PC-3 (cell line): ENCODE measurements at places on chromosomes 5 and 9. TPM values are rescaled to one million over a fixed set of nuclear protein-coding genes. Genes with fewer than 3 reads are reported as not detected.

- no peak for DNase-seq
Observed at GRCh38 chr5:140977003-140977402, 10.7 kb downstream of the PCDHAC2 start.

DNA sequence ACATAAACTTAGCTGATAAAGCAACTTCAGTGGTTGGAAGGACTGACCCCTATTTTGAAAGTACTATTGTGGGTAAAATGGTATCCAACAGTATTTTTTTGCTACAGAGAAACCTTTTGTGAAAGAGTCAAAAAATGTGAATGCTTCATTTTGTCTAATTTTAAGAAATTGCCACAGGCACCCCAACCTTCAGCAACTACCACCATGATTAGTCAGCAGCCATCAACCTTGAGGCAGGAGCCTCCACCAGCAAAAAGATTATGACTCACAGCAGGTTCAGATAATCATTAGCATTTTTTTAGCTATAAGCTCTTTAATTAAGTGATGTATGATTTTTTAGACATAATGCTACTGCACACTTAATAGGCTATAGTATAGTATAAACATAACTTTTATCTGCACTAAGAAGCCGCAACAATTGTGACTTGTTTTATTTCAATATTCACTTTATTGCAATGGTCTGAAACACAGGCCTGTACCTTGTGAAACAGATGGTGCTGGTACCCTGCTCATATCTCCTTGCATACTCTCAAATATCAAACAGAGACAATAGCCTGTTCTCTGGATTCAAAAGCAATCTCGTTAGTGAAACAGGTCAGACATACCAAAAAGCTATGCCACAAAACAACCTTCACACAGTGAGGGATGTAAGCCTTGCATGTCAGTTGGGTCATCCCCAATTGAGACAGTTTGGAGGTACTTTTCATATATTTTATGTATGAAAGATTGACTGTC is 261.2 kb upstream of the FAM174A start:
- no peak for DNase-seq

GRCh38 chr9:113533335-113534225 is 70.1 kb downstream of the RGS3 start:
- DNase-seq: no peak

- no peak for DNase-seq
Observed at GRCh38 chr5:79059674-79060073, 9.8 kb downstream of the DMGDH start.

The TLX3 gene
- total RNA-seq: not detected in 2 replicates

The ANKDD1B gene
- total RNA-seq: 0.04 TPM in 1 of 2 replicates, not detected in the other

DNA sequence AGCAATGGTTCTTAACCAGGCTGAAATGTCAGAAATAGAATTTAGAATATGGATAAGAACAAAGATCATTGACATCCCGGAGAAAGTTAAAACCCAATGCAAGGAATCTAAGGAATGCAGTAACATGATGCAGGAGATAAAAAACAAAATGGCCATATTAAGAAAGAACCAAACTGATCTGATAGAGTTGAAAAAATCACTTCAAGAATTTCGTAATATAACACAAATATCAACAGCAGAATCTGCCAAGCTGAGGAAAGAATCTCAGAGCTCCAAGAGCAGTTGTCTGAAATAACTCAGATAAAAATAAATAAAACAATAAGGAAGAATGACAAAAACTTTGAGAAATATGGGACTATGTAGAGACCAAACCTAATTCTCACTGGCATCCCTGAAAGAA is 37.8 kb upstream of the TAS2R1 start:
- DNase-seq: no peak

The GFRA3 gene
- total RNA-seq: not detected in 2 replicates

- DNase-seq: no peak
Observed at GRCh38 chr5:161548487-161549094, 2.1 kb upstream of the GABRB2 start.

The FAM221B gene
- total RNA-seq: 0.29 TPM in 1 of 2 replicates, not detected in the other
